RWPE2 (cell line): ENCODE measurements at places on chromosomes 2 and 18.

DNA sequence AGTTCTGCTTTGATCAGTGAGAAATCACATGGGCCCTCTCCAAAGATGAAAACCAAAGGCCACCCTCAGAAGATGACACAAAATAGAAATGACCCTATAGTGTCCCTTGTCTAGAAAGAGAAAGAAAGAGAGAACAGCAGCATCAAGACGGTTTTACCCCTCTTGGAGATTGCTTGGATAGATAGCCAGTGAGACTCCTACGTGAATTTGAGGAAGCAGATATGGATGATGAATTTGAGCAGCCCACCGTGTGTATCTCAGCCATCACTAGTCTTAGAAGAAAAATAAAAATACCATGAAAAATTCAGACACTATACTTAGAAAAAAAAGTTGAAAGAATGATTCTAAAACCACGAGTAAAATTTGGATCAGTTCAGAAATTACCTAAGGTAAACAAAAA is 329.1 kb upstream of the CNTNAP5 start:
- no peak for DNase-seq

- no peak for DNase-seq
Observed at GRCh38 chr2:234550511-234551107, 53.7 kb upstream of the ARL4C start.

DNA sequence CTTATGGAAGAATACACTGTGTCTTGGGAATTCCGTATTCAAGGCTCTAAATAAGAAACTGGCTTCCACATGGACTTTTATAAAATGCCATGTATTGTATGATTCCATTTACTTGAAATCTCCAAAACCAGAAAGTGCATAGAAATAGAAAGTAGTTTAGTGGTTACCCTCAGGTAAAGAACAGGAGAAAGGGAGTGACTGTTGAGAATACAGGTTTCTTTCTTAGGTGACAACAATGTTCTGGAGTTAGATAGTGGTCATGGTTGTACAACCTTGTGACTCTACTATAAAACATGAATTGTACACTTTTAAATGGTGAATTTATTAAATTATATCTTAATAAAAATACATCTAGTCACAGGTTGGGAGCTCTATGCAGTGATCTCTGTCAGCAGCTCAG is 481.8 kb downstream of the SPAG16 start:
- DNase-seq, result no peak

DNA sequence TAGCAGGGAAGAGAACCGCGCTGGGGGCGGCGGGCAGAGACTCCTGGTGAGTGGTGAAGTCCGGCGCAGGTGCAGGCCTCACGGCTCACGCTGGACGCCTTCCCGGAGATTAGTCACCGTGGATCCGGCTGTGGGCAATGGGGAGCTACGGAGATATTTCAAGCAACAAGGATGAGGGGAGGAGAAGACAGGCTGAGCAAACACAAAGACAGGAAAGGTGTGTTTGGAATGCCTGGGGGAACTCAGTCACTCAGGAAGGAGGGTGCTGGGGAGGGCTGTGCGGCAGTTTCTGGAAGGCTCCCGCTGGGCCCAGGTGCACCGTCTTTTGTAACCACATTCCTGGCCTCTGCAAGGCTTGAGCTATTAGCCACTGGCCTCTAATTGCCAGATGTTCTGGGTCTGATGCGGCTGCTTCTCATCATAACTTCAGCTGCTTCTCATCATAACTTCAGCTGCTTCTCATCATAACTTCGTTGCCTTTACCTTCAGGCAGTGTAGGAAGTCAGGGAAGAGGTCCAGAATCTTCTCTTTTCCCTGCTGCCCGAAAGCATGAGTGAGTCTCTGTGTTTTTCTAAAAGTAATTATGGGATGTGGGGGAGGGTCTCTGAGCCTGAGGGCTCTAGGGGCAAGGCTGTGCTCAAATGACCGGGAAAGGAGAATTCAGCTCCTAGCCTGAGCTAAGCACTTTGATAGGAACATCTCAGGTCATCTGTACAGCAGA is 118.9 kb downstream of the PXDN start:
- peak; percentile 96 for DNase-seq

DNA sequence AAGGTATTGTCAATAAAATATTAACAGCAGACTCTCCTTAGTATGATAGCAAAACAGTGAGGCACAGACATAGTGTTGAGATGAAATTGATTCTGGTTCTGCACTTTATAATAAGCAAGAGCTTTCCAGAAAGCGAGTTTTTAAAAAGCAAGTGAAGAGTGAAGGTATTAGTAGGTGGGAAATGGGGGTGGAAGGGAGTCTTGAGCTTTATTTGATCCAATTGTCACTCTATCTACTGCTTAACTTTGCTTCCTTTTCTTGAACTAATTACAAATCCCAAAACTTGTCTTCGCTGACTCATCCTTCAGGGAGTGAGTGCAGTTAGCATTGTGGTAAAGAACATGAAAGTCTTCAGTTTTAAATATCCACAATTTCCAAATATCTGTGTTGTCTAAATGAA is 120.6 kb upstream of the BOD1L2 start:
- no peak for DNase-seq

- DNase-seq, result no peak
Observed at GRCh38 chr2:190655570-190655969, 6.7 kb downstream of the NAB1 start.
